LHCN-M2 (cell line): ENCODE measurements at places on chromosomes 6 and 20.

DNA sequence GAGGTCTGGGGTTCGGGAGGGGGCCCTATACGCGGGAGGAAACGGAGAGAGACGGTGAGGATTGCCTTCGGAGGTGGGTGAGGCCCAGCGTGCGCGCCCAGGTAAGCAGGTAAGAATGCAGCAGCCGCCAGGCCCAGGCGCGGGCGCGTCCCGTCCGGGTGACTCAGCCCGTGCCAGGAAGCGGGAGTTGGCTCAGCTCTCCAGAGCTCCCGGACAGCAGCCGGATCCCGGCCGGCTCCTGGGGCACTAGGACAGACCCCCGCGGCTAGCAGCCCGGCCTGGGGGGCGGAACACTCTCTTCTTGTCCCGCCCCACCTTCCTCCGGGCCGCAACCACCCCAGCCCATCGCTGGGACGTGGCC, 1.5 kb upstream of the MDFI start:
- no peak for DNase-seq

- DNase-seq, result no peak
These were observed 125.7 kb upstream of the MTHFD1L start for GRCh38 chr6:150739711-150740349.

DNA sequence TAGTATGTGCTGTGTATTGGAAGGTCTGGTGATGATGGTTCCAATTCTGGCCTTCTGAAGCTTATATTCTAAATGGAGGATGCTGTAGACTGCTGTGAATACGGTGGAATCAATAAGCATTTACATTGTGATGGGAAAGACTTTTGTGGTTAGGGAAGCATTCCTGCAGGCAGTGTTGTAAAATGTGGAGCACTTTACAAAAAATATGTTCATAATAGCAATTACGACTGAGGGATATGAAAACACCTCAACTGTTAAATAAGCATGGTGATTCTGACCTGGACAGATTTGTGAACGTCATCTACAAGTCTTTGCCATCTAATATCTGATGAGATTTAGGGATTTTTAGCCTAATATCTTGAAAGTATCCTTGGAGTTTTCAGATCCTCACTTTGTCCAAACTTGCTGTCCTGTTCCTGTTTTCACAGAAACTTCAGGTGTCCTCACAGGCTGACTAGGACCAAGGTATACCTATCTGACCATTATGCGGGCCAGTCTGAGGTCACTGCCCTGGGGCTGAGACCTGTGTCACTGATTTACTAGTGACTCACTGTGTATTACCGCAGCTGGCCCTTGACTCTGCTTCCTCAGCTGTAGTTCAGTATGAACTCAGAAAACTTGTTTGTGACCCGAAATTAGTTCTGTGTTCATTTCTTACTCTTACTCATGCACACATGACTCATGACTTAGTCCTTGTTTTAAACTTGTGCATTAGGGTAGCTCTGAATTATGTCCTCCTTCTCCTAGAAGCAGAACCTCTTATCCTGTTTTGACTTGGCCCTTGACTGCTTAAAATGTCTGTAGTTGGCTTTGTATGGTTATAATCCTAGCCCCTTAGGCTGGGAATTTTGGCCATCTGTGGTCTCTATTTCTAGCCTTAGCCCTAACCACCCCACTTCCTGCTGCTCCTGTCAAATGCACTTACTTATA, 343.0 kb downstream of the CDKAL1 start:
- peak; percentile 93 for DNase-seq

- no peak for DNase-seq
These were observed 18.9 kb downstream of the NPEPL1 start for GRCh38 chr20:58711266-58712051.

DNA sequence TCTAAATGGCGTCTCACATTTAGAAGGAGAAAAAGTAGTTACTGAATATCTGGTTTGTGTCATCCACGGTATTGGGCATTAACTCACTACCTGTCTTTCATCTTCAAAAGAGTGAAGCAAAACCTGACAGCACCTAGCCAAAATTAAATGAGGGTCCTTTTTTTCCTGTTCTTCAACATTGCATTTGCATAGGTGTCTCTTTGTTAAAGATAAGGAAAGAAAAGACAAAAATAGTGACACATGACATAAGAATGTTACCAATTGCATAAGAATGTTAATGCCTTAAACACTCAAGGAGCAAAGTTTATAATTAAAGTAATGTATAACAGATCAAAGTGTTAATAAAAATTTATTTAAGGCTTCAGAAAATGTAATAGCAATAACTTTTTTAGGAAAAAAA, 61.4 kb upstream of the MANEA start:
- no peak for DNase-seq

DNA sequence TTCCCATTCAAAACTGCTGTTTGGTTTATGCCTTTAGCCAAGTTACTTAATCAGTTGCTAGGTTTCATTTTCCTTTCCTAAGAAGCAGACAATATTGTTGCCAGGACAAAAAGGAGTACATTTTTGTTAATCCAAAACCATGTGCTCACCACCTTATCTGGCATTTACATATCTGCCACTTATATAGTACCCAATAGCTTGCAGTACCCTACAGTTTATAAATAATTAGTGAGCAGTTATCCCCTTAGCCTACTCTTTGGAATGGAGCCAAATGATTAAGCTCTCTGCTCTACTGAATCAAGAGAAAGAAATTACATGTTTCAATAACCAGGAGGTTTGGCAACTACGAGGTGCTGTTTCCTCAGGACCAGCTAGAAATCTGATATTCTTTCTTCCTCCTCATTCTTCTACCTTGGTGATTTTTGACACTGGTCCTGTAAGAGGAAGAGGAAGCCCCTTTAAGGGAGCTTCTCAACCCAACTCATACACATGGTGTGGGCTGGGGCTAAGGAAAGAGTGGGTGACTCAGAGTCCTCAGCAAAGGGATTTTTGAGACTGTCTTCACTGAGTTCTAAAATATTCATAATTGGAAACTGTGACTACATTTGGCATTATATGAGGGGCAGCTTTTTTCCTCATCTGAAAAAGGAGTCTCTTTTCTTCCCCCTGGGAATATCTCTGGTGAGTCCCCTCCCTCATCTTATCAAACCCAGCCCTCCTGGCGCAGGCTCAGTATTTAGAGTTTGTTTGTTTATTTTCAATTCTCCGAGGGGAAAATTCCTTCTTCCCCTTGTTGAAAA, 1.5 kb downstream of the ZNFX1 start:
- DNase-seq, result peak; percentile 69

GRCh38 chr6:455006-455585, 63.5 kb downstream of the IRF4 start:
- DNase-seq, result peak; percentile 41

GRCh38 chr20:19056909-19057308, 155.5 kb upstream of the SLC24A3 start:
- DNase-seq, result no peak

- no peak for DNase-seq
These were observed 94.6 kb downstream of the FOXA2 start for GRCh38 chr20:22489626-22490286.

- peak; percentile 91 for DNase-seq
These were observed 102.1 kb downstream of the CEBPB start for GRCh38 chr20:50292591-50293283.

- no peak for DNase-seq
These were observed 34.3 kb downstream of the KCNB1 start for GRCh38 chr20:49447946-49448809.

GRCh38 chr6:84512391-84512790, 252.0 kb downstream of the TBX18 start:
- no peak for DNase-seq

DNA sequence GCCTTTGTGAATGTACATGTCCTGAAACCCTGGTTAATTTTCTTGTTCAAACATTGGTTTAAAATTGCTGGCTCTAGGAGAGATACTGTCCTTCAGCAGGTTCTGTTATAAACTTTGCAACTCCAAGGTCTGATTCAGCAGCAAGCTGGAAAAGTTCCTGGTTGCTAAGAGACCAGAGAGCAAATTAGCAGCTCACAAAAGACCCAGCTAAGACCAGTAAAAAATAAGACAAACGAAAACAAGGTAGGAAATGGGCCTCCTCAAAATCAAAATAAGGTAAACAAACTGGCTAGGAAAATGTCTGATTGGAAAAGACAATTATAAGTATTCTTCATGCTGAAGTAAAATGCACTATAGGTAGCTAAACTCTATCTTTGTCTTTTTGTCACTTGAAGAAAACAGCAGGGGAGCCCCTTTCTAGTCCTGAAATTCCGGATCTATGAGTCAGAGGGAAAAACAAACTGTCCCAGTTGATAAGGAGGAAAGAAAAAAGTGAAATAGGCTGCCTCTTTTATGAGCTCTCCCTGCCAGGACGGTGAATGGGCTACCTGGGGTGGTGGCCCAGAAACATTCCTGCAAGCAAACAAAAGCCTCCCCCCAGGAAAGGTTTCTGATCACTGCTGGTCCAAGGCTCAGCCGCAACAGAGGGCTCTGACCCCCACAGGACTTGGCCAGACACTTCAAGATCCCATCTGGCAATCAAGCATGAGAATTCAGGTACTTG, 41.6 kb downstream of the UNC5CL start:
- peak; percentile 62 for DNase-seq

DNA sequence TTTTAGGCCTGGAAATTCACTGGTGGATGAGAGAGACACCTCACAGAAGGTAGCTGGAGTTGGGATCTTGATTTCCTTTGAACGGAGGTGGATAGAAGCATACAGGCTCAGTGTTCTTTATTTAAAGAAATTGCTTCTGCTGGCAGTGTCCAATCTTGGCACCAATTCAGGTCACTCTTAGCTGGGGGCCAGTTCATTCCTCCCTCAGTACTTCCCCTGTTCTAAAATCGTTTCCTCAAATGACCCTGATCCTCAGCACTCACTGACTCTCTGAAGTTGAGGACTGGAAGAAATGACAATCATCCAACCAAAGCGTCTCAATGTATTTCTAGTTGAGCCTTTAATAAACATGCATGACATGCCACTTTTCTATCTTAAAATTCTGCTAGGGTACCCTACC, 472.5 kb upstream of the BTBD3 start:
- DNase-seq, result no peak

- DNase-seq, result no peak
These were observed 30.5 kb downstream of the STXBP5 start for GRCh38 chr6:147234685-147235084.

DNA sequence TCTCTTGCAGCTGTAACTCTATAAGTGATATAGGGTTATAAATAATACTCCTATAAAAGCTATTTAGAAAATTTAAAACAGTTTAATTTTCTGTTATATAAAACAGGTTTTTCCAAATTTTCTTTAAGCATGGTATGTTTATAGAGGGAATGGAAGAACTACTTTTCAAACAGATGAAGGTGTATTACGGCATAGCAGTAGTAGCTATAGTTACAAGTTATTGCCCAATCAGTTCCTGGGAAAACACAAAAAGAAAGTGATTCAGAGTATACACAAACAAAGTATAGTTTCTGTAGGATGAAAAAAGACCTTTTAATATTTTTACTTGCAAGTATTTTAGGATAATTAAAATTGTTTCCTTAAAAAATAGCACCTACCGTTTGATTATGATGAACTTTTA, 9.8 kb downstream of the SLC17A5 start:
- DNase-seq, result no peak

- DNase-seq, result no peak
These were observed 33.1 kb upstream of the IRF4 start for GRCh38 chr6:358432-358831.

GRCh38 chr6:35386989-35387388, 44.6 kb downstream of the PPARD start:
- DNase-seq, result no peak

GRCh38 chr20:54534101-54534500, 58.7 kb downstream of the DOK5 start:
- DNase-seq, result no peak

- peak; percentile 72 for DNase-seq
These were observed 21.1 kb upstream of the NOTCH4 start for GRCh38 chr6:32244946-32245398.

DNA sequence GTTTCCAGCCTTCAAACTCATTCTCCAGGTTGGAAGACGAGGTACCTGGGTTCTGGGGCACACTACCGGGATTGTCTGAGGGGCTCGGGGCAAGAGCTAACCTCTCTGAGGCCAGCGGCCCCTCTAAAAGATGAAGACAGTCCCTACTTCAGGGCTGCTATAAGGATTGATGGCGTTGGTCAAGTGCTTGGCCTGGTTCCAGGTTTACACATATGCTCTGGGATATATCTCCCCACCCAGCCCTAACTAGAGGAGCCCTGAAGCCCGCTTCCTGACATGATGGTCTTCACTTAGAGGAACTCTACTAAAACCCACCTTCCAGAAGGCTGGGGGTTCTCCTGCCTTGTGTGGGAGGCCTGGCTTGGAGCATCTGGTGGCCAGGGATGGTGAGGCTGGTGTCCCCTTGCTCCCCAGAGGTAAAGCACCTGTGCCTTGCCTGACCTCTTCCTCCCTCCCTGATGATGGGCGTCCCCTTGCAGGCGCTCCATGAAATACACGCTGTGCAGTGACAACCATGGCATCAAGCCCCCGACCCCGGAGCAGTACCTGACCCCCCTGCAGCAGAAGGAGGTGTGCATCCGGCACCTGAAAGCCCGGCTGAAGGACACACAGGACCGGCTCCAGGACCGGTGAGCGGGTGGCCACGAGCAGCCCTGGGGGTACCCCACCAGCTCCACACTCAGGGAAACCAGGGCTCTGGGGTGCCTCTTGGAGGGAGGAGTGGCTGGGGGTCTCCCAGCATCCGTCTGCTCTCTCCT, 28.7 kb downstream of the SDCBP2 start:
- no peak for DNase-seq

DNA sequence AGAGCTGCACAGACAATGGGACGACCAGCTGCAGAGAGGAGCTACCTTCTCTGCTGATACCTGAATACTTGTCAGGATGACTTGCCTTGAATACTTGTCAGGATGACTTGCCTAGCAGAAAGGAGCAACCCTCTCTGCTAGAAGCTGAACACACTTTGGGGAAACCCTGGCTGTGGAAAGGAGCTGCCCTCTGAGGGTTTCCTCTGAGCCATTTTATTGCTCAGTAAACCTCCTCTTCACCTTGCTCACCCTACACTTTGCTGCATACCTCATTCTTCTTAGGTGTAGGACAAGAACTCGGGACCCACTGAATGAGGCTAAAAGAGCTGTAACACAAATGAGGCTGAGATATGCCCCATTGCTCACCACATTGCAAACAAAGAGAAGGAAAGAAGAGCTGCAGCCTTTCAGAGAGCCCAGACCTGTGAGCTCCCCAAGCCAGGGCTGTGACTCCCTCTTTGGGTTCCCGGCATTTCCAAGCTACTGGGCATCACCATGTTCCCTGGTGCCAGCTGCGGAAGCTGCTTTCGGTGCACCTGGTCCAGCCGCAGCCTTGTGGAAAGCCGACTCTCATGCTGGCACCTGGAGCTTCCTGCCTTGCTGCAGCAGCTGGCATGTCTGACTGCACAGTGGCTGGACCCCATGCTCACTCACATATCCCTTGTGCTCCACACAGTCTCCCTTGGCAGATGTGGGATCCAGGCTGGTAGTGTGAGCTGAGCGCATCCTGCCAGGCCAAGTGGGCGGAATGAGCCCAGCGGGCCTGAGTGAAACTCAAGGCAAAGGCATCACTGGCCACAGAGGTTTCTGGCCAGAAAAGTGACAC, 106.7 kb upstream of the AHI1 start:
- no peak for DNase-seq
